Skin of body (tissue), 3 donors: ENCODE measurements at places on chromosomes 2 and 18.

GRCh38 chr2:216791303-216791702 lies 68.6 kb downstream of the TNP1 start:
- DNase-seq, result peak; percentile 34

GRCh38 chr18:12046751-12047335 lies 46.8 kb upstream of the ANKRD62 start:
- DNase-seq, result no peak

DNA sequence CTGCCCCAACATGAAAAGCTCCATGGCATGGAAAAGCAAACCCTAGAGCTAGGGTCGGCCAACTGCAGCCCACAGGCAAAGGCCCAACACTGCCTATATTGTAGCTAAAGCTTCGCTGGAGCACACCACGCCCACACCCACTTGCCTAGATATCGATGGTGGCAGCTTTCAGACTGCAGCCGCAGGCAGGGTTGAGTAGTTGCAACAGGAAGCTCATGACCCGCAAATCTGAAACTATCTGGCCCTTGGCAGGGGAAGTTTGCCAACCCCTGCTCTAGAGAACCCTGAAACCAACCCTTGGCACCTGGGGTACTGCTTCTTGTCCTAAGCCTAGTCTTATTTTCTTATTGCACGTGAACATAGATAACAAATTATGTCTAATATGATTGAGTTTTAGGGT lies 250.0 kb downstream of the SOX11 start:
- DNase-seq, result no peak

DNA sequence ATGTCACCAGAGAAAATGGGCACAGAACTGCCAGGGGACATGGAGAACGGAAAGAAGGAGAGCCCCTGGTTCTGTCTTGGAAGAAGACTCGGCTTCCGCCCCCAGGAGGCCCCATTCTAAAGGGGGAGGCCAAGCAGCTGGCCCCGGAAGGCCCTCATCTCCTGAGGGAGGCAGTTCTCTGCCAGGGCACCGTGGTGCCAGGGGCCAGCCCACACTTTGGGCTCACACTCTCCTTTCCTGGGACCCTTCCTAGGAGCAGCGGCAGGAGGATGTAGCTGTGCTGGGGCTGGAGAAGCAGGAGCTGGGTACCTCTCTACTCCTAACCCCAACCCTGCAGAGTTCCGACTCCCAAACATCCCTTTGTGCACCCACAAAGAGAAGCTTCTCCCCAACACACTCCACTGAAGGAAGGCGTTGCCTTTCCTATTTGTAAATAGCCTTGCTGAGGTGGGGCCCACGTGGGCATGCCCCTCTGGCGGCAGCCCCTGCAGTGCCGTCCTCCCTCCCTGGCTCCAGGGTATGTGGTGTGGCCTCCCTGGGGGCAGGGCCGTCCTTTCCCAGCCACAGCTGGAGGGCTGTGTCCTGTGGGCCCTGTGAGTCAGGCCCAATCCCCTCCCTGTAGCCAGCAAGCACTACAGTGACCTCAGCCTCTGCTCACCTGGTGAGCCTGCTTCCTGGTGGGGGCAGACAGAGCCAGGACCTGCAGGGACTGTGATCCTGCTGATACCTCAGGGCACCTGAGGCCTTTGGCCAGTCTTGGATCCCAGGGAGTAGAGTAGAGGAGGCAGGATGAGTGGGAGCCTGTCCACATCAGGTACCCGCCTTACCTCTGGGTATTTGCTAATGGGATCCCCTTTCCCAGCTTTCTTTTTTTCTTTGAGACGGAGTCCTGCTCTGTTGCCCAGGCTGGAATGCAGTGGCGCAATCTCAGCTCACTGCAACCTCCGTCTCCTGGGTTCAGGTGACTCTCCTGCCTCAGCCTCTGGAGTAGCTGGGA lies 26.6 kb downstream of the ZFP36L2 start:
- DNase-seq, result no peak

DNA sequence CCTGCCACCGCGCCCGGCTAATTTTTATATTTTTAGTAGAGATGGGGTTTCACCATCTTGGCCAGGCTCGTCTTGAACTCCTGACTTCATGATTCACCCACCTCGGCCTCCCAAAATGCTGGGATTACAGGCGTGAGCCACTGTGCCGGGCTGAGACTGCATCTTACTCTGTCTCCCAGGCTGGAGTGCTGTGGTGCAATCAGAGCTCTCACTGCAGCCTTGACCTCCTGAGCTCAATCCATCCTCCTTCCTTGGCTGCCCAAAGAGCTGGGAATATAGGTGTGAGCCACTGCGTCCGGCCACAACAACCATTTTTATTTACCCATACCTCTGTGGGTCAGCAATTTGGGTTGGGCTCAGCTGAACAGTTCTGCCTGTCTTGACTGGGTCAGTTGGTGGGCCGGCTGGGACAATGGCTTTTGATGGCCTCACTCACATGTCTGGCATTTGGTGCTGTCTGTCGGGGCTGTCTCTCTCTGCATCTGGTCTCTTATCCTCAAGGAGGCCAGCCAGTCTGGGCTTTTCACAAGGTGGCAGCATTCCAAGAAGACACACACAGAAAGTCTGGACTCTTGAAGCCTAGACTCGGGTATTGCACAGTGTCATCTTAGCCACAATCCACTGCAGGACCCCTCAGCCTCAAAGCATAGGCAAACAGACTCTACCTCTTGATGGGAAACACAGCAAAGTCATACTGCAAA lies 116.8 kb upstream of the GATA6 start:
- no peak for DNase-seq

DNA sequence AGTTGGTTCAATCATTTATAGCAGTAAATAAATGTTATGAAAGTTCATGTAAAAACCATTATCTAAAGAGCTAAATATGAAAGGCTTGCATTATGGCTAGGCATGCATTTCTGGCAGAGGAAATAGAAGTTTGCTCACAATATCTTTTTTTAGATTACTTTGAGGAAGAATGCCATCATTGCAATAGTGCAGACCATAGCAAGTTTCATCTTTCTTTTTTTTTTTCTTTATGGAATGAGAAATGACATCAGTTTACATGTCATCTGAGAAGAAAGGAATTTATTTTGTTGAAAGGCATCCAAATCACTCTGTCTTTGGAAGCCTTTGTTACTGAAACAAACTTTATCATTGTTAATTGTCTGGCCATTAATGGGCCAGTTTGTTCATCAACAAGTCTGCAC lies 74.5 kb upstream of the NCKAP5 start:
- DNase-seq, result peak; percentile 91

DNA sequence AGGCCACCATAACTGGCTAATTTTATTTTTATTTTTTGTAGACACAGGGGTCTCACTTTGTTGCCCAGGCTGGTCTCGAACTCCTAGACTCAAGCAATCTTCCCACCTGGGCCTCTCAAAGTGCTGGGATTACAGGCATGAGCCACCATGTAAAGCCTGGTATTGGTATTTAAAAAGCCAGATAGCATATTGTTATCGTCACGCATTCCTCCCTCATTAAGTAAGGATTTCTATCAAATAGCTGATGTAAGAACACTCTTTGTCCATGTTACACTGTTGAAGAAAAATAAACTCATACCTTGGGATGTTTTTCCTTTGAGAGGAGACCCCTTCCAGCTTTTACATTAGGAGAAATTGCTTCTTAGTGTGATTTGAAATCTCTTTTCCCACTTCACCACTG lies 39.2 kb upstream of the DARS1 start:
- no peak for DNase-seq

- no peak for DNase-seq
These were observed 820.6 kb upstream of the PIK3C3 start for GRCh38 chr18:41134426-41134825.

GRCh38 chr2:218807626-218808025 lies 24.0 kb downstream of the PRKAG3 start:
- no peak for DNase-seq

GRCh38 chr2:161107265-161107664 lies 53.0 kb upstream of the TANK start:
- no peak for DNase-seq

DNA sequence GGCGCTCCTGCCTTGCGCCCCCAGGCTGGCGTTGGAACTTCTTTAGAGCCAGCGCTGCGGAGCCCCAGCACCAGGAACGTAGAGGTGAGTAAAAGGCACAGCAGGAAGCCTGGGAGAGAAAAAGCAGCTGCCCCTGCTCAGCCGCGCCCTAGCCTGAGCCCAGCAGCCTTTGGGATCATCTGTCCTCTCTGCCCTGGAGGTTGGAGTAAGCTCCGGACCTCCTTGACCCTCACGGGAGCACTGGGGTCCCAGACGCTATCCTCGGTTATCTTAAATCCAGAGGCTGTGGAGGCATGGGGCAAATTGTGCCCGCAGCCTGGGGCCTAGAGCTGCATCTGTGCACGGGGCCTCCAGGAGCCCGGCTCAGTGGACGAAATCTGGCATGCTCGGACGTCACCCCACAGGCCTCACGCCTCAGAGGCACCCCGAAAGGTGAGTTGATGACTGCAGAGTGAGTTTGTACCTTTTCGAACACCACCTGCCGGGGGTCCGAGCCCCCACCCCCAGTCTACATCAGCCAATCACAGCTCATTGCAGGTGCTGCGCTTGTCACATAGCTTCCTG lies 1.6 kb upstream of the SLC66A2 start:
- DNase-seq, result no peak

DNA sequence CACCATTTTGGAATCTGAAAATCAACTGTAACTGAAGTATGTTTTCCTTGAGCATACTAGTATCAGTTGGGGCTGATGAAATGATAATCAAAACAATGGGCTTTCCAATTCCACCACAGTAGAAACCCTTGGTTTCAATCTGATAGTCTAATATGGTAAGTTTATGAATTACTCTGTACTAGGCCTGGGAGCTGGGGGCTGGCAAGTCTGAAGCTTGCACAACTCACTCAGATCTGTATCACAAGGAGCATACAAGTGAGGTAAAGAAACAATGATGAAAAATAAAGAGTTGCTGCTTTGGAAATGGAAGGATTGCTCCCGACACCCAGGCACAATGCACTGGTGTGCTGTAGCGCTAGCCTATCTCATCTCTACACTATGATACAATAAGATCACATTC lies 19.4 kb downstream of the ZEB2 start:
- DNase-seq, result no peak

GRCh38 chr2:60054571-60055340 lies 498.7 kb downstream of the BCL11A start:
- DNase-seq, result no peak

GRCh38 chr2:82412021-82412420 lies 2047.1 kb downstream of the SUCLG1 start:
- no peak for DNase-seq

DNA sequence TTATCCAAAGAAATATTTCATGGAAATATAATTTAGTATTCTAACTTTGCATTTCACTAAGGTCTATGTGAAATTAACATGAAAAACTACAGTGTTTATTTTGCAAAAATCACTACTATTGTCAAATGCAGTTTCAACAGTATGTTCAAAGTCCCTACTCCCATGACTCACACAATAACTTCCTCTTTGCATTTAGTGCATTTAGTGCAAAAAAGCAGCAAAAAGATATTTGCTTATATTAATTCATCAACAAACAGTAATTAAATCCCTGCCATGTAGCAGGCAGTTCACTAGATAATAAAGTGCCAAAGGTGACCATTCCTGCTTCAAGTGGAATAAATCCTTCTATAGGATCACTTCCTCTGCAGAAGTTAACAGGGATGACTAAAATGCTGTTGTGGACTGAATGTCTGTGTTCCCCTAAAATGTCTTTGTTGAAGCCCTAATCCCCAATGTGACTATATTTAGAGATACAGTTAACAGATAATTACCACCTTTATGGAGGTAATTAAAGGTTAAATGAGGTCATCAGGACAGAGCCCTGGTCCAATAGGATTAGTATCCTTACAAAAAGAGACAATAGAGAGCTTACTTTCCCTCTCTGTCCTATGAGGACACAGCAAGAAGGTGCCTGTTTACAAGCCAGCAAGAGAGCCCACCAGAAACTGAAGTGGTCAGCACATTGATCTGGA lies 61.7 kb downstream of the STK39 start:
- DNase-seq, result no peak

DNA sequence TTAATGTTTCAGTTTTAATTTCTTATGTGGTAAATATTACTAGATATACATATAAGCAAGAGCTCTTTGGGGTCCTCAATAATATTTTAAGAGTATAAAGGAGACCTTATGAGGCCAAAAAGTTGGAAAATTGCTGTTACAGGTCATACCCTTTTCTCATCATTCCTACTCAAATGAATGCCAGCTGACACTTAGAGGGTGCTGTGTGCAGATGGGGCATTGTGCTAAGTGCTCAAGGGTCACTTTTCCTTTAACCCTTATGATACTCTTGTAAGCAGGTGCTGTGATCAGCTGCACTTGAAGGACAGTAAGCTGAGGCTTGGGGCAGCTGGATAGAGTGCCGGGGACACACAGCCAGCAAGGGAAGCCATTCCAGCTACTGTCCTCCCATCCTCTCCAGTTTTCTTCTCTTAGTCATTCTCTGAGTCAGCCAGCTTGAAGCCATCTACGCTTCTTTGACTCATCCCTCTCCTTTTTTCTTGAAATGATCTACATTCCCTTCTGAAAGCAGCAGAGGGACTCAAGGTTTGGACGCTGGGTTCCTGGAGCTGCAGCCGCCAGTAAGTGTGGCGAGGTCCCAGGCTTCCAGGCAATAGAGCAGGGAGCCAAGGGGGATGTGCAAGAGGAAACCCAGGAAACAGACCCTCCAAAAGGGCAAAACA lies 42.0 kb upstream of the CREB1 start:
- no peak for DNase-seq

- DNase-seq, result no peak
These were observed 699 bp upstream of the RAPGEF4 start for GRCh38 chr2:172734711-172735581.

- DNase-seq, result no peak
These were observed 33.5 kb upstream of the GPC1 start for GRCh38 chr2:240401781-240402551.

- DNase-seq, result peak; percentile 52
These were observed 566.4 kb downstream of the ZEB2 start for GRCh38 chr2:143953451-143954030.
